Posterior cingulate gyrus (tissue), 11 donors: ENCODE measurements at places on chromosomes 13 and 19.

DNA sequence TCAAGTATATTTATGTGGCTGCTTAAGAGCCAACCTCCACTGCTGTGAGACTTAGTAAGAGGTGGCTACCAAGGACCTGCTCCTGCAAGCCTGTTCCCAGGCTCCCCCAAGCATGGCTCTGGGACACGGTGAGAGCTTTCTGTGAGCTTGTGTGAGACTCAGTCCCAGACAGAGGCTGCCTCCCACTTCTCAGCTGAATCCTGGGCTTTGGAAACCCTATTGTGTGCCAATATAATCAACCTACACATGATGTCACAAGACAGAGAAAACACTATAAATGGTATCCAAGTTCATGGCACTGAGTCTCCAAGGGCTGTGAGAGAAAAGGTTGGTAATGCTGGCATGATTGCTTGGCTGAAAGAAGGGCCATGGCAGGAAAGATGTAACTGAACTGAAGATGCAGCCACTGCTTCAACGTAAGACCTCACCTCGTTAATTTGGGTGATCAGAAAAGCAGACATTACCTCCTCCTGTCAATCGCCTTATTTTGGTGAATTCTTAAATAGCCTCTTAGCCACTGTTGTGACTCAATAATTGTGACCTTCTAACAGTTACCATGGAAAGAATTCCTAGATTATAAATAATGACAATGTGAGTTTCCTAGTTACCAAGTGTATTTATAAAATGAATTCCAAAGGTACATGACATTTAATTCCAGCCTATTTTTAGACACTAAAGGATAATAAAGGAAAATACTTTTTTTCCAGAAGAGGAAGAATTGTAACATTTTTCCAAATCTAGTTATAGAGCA lies 332.0 kb downstream of the IRS2 start:
- no peak for DNase-seq

- no peak for DNase-seq
Observed at GRCh38 chr13:51999921-52000320, 11.3 kb downstream of the ATP7B start.

DNA sequence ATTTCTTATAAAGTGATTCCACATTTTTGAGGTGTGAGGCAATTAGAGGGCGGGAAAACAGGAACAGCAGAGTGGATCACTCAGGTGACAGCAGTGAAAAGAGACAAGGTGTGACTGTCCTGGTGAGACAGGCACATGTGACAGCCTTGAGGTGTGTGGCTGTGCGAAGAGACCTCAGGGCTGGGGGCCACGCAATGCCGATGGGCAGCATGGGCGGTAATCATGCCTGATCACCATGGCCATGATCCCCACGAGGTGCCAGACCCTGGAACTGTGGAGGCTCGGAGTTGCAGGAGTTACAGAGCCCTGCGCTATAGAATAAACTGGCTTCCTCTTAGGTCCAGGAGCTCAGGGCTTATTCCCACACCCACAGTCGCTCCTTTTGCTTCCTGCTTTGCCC lies 2.0 kb downstream of the SPACA6 start:
- DNase-seq = no peak

GRCh38 chr19:45483033-45483432 lies 13.8 kb downstream of the RTN2 start:
- no peak for DNase-seq

GRCh38 chr13:91358387-91358782 lies 10.9 kb downstream of the MIR17HG start:
- DNase-seq = no peak

DNA sequence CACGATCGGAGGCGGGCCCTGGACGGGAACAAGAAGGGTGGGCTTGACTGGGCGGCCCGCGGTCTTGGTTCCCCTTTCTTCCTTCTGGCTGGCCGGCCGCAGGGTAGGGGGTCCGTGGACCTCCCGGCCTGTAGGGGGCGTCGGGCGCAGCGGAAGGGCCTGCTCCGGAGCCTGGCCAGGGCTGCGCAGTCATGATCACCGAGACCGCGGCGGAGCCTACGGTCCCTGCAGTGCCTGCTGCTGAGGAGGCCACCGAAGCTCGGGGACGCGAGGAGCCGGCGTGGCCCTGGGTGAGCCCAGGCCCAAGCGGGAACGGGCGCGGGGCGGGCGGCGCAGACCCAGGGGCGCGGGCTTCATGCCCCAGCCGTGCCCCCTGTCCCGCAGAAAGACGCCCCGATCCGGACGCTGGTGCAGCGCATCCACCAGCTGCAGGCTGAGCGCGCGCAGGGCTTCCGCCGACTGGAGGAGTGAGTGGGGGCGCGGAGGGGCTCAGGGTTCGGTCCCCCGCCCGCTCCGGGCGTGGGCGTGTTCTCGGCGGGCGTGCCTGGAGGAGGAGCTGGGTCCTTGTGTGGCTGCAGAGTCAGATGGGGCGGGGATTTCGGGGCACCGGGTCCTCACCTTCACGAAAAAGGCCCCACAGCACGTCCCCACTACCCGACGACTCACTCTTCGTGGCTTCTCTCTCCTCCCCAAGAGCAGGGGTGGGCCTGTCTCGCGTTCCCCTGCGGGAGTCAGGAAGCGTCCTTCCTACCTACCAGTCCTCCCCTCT lies at the start of gene REX1BD:
REX1BD (plus strand) TSS at position 188 of the 769 bp plus-strand sequence; CDS start at position 192, 4 bp downstream.
- DNase-seq = peak; percentile 97

DNA sequence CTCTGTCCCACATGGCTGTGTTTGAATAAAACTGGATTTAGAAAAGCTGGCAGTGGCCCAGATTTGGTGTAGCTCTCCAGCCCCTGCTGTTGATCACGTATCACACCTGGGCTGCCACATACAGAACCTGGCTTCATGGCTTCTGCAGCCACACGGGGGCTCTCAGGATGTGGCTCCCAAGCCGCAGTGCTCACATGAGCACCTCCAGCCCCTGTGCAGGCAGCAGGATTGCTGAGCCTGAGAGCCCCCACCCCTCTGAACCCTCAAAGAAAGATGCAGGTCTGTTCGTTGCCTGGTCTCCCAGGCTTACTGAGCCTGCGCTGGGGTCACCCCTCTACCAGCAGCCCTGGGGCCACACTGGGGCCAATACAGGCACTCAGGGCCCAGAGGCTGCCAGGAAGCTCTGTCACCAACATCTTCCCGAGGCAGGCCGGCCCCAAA lies 2.7 kb downstream of the PLEKHF1 start:
- DNase-seq = no peak

DNA sequence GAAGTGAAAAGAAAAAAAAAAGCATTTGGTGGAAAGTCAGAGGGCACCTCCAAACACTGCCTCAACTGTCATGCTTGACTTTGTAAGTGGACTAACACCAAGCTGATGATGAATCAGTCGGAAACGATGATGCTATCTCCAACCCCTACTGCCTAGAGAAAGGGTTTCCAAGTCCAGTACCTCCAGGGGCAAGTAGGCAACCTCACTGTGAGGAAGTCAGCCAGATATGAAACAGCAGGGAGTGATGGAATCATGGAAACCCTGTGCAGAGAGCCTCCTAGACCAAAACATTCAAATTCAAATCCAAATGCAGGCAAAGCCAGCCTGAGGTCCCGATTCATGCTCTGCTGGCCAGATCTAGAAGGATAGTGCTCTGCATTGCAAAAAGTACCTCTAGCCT lies 100.9 kb upstream of the SERP2 start:
- DNase-seq = no peak

- no peak for DNase-seq
Observed at GRCh38 chr19:6026390-6027227, 48.7 kb upstream of the RANBP3 start.

- DNase-seq = no peak
Observed at GRCh38 chr13:92103689-92104153, 705.3 kb downstream of the GPC5 start.

DNA sequence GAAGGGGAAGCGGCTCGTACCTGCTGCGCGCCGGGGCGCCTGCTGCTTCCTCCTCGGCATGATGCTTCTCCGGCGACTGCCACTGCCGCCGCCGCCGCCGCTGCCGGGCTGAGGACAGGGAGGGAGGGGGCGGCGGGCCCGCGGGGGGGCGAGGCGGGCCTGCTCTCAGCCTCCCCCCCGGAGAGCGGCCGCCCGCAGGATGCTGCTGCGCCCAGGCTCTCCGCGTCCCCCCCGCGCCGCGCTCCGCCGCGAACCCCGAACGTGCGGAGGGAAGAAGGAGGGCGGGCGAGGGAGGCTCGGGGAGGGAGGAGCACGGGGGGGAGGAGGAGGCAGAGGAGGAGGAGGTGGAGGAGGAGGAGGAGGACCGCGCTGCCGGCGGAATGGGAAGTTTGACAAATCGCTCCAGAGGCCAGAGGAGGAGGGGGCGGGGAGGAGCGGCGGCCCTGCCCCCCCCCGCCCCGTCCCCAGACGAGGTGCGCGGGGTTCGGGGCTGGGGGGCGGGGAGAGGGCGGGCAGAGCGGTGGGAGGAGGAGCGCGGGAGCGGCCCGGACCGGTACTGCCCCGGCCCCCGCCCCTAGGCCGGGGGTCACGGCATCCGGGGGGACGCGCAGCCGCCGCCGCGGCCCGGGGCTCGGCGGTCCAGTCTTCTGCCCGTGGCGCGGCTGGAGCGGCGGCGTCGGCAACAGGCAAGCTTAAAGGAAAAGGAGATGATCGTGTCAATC lies at the start of gene TSHZ3:
TSHZ3 (minus strand) TSS at position 277 of the 722 bp plus-strand sequence; CDS start at position 60, 217 bp downstream.
- DNase-seq = peak; percentile 56

DNA sequence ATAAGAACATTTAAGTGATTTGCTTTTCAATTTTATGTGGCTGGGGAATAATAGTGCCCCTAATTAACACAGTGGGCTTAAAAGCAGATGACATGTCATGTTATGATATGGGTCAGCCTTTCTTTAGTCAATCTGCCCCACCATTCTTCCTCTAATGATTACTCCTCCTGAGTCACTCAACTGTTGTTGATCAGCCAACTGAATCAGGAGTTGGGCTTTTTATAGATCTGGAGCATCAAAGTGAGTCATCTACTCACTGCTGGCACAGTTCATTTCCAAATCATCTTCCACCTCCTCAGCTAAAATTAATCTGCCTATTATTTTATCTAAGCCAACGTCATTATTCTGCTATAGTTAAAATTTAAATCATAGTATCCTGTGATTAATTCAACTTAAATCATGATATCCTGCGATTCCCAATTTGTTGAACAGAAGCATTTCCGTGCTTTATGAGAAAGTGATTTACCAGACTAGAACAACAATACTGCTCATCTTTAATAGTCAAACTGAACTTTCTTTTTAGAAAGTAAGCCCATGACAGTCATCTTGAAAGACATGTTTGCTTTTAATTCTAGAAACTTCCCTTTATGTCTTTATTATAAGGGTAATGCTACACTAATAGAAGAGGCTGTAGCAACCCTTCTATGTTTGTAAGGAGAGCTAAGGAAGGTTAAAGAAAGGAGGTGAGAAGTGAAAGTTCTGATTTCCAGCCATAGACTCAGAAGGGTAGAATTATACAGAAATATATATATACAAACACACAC lies 551.4 kb downstream of the TBC1D4 start:
- no peak for DNase-seq

- DNase-seq = peak; percentile 10
Observed at GRCh38 chr19:37905946-37906868, at the start of gene WDR87. WDR87 (minus strand) TSS chr19:37906594; CDS start chr19:37898239, 8,355 bp downstream.

GRCh38 chr19:1590641-1591397 lies 1.8 kb downstream of the MBD3 start:
- no peak for DNase-seq

DNA sequence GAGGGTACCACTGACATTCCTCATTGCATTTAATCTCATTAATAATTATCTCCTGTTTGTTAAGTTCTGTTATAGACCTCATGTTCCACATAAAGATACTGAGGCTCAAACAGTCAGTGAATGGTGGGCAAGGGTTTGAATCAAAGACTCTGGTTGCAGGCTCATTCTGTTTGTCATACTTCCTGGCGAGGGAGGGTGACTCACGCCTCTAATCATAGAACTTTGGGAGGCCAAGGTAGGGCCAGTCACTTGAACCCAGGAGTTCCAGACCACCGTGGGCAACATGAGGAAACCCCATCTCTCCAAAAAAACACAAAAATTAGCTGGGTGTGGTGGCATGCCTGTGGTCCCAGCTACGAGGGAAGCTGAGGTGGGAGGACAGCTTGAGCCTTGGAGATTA lies 220.7 kb upstream of the MIR17HG start:
- DNase-seq = no peak

- peak; percentile 18 for DNase-seq
Observed at GRCh38 chr19:15431396-15432017, 12.7 kb upstream of the AKAP8L start.

- DNase-seq = no peak
Observed at GRCh38 chr13:50873467-50873866, 30.0 kb upstream of the DLEU7 start.

DNA sequence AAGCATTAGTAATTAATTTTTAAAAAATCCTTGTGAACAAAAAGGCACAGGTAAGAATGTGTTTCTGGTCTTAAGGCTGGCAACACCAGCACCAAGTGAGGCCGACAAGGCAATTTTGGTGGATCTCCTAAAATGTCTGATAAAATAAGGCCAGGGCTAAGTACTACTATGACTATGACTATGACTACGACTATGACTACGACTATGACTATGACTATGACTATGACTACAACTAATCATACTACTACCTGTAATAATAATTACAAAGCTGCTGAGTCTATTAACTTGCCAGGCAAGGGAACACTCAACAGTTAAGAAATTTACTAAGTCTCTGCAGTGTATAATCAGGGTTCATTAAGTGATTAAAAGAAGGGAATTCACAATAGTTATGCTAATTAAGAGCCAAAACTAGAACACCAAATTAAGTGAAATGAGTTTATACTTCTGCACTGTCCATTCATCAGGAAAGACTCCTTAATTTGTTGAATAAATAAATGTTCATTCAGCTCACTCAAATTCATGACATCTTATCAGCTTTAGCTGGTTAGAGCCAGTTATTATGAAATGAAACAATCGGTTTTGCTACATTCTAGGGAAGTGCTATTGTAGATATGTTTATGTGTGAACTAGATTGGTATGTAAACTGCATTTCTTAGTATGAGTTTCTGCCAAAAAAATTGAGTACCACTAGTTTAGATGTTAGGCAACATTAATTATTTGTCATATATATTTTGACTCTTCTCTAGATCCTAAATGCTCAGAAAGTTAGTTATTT lies 1626.2 kb upstream of the PCDH20 start:
- DNase-seq = no peak
